Suppressor macrophage (primary cell): ENCODE measurements at places on chromosomes 12 and 14.

- DNase-seq = no peak
These were observed 28.0 kb downstream of the NELL2 start for GRCh38 chr12:44847888-44848702.

GRCh38 chr12:49924628-49925246 is 21.0 kb upstream of the FAIM2 start:
- peak; percentile 1 for DNase-seq

- no peak for DNase-seq
These were observed 4.5 kb upstream of the RNASE4 start for GRCh38 chr14:20679907-20680306.

DNA sequence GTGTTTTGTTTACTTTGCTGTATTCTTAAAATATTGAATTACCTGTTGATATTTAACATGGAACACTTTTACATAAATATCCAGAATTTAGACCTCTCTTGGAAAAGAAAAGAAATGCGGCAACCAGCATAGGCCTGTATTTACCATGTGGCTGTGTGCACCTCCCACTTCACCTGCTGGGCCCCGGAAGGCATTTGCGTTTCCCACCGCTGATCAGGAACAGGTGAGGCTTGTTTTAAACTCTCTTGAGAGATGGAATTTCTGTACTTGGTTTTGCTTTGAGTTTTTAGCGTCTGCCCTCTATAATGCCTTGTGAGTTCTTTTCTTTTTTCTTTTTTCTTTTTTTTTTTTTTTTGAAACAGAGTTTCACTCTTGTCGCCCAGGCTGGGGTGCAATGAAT is 124.2 kb downstream of the GLT1D1 start:
- no peak for DNase-seq

- no peak for DNase-seq
These were observed 76.1 kb downstream of the STON2 start for GRCh38 chr14:81324011-81324410.

DNA sequence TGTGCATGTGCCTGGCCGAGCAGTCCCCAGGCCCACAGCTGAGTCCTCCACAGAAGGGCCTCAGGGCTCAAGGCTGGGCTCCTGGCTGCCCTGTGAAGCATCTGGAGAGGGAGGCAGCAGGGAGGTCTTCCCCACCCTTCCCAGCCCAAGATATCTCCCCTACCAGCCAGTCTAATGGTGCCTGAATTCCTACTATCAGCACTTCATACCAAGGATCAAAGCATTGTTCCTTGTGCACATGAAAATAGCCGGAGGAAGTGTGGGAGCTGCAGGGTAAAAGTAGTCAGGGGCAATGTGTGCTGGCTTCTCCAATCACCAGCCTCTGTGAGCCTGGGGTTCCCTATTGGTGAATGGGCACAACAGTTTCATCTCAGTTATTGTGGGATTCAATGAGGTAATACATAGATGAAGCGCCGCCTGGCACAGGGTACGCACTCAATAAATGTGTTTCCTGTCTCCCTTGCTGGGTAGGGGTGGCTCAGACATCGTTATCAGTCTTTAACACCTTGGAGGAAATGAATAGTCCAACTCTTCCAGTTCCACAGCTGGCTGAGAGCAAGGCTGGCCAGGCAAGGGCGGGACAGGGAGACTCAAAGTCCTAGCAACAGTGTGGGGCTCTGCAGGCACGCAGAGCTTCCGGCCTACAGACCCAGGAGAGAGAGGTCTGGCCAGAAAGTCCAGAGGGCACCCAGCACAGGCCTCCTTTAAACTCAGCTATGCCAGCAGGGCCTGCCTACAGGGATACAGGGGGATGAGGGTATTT is 39.1 kb upstream of the PNMA1 start:
- peak; percentile 66 for DNase-seq

DNA sequence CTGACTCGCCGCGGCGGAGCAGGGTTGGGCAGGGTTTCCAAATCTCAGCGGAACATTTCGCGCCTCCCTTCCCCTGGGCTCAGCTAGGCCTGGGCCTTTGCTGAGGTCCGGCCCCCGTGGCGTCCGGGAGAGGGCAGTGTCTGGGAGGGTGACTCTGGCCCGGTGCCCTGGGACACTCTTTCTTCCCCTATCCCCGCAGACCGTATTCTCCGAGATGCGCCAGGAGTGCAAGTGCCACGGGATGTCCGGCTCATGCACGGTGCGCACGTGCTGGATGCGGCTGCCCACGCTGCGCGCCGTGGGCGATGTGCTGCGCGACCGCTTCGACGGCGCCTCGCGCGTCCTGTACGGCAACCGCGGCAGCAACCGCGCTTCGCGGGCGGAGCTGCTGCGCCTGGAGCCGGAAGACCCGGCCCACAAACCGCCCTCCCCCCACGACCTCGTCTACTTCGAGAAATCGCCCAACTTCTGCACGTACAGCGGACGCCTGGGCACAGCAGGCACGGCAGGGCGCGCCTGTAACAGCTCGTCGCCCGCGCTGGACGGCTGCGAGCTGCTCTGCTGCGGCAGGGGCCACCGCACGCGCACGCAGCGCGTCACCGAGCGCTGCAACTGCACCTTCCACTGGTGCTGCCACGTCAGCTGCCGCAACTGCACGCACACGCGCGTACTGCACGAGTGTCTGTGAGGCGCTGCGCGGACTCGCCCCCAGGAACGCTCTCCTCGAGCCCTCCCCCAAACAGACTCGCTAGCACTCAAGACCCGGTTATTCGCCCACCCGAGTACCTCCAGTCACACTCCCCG is 3.0 kb downstream of the WNT1 start:
- peak; percentile 64 for DNase-seq

DNA sequence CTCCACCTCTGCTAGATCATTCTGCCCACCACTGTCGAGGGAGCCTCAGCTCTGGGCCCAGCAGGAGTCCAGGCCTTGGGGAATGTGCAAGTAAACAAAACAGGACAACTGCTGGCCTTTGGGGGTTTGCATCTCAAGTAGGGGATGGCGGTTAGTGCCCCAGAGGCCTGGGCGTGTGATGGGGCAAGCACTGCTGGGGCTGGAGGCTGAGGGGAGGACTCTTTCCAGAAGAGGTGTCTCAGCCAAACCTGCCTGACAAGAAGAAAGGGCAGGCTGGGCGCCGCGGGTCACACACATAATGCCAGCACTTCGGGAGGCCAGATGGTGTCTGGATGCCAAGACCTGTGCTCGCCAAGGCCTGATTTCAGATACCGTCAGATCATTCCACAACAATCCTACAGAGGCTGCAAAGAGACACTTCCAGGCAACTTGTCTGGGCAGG is 8.6 kb upstream of the ALDH2 start:
- no peak for DNase-seq

GRCh38 chr14:55580470-55581341 is 699 bp downstream of the KTN1 start:
- DNase-seq = peak; percentile 70

- peak; percentile 88 for DNase-seq
These were observed 168.3 kb downstream of the DUSP6 start for GRCh38 chr12:89183985-89184435.

- no peak for DNase-seq
These were observed 30.7 kb downstream of the CRADD start for GRCh38 chr12:93707836-93708235.

DNA sequence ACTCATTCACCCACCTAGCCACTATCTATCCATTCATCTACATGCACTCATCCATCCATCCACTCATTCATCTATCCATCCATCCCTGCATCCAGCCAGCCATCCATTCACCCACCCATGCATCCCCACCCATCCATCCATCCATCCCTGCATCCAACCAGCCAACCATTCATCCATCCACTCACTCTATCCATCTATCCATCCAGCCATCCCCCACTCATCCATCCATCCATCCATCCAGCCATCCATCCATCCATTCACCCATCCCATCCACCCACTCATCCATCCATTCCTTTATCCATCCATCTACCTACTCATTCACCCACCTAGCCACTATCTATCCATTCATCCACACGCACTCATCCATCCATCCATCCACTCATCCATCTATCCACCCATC is 73.1 kb downstream of the NOC4L start:
- DNase-seq = no peak

DNA sequence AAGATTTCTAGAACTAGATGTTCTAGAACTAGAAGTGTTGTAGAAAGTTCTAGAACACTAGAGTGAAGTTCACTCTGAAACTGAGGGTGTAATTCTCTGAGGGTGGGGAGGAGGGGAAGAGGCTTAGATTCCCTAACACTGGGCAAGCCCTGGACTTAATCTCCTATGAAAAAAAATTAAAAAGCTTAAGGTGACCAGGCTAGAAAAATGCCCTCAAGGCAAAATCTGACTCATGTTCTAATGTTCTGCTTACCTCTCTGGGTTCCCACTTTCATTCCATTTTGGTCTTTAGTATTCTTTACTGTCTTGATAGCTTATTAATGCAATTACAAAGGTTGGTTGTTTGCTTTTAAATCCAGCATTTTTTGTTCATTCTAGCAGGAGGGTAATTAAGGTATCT is 101.5 kb downstream of the KICS2 start:
- DNase-seq = no peak
